ENCODE measurements at places on chromosomes 16 and 17.

DNA sequence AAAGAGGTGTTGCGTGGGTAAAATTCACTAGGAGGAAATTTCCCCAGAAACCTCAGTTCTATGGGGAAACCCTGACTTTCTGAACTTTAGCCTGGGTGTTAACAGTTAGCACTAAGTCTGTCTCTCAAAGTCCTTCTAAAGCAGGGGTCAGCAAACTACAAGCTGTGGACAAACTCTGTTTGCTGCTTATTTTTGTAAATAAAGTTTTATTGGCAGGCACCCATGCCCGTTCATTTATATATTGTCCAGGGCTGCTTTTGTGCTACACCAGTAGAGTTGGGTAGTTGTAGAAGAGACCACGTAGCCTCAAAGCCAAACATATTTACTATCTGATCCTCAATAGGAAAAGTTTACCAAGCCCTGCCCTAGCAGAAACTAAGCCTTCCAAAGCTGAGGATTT lies 159.7 kb downstream of the USP31 start:
- no peak for DNase-seq

DNA sequence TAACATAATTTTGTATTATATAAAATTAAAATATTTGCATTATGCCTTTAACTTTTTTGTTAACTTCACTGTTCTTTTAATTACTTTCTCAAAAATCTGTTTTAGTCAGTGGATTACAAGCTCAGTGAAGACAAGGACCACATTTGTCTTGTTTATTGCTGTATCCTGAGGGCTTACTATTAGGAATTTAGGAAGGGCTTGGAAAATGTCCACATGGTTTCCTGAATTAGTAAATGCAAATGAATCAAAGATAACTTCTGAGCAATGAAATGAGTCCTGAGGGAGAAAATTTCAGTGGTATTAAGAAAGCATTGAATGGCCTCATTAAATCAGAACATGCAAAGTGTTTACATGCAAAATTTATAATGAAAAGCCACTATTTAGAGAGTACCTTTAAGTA lies 1293.2 kb upstream of the GOT2 start:
- no peak for DNase-seq

GRCh38 chr17:15038656-15039055 lies 226.5 kb downstream of the PMP22 start:
- no peak for DNase-seq

- no peak for DNase-seq
Measured at GRCh38 chr17:48043176-48043575, 5.0 kb upstream of the NFE2L1 start.

GRCh38 chr16:12757546-12757945 lies 46.1 kb downstream of the CPPED1 start:
- no peak for DNase-seq

DNA sequence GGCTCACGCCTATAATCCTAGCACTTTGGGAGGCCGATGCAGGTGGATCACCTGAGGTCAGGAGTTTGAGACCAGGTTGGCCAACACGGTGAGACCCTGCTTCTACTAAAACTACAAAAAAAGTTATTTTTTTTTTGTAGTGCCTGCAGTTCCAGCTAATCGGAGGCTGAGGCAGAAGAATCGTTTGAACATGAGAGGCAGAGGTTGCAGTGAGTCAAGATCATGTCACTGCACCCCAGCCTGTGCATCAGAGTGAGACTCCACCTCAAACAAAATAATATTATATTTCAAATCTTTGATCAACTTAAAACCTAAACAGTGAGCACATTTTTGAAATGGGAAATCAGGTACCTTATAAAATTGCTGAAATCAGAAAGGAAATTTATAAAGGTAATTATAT lies 36.5 kb downstream of the NCOR1 start:
- no peak for DNase-seq

DNA sequence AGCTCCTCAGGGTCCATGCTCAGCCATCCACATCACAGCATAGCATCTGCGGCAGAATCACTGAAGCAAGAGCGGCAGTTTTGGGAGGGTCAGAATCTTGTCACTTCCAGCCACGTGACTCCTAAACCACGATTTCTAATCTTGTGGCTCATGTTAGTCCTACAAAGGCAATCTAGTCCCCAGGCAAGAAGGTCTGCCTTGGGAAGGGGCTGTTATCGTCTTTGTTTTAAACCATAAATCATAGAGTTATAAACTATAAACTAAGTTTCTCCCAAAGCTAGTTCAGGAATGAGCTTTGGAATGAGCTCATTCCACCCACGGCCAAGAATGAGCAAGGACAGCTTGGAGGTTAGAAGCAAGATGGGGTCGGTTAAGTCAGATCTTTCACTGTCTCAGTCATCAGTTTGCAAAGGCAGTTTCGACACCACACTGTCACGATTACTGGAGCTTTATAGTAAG lies 20.8 kb upstream of the DNAH17 start:
- no peak for DNase-seq

GRCh38 chr16:70698901-70699300 lies 13.0 kb upstream of the MTSS2 start:
- DNase-seq = no peak

GRCh38 chr16:4245077-4245791 lies 3.4 kb upstream of the SRL start:
- no peak for DNase-seq

DNA sequence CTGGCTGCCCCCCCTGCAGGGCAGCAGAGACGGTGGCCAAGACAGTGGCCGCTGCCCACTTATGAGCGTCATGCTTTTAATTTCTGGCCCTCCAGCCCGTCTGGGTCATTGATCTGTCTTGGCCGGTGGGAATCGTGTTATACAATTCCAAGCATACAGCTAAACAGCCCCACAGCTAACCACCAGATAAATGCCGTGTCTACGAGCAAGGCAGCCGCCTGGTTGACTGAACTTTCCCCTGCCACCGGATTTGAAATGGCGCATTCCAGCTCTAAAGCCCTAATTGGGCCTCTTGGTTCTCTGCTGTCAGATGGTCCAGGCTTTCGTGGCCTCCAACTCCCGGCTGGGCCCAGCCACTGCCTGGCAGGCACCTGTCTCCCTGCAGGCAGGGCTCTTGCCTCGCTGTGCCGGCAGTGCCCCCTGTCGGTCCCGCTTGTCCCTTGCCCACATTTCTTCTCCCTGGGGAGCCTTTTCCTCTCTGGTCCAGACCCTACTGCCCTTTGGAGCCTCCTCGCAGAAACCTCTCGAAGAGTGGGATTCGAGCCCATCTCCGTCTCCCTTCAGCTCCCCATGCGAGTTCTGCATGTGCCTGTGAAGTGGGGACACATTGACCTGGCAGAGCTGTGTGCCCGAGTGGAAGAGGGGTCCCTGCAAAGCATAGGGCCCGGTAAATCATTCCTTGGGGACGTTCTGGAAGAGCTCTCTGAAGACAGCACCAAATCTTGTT lies 1.8 kb upstream of the RBFOX3 start:
- DNase-seq = peak; percentile 47

DNA sequence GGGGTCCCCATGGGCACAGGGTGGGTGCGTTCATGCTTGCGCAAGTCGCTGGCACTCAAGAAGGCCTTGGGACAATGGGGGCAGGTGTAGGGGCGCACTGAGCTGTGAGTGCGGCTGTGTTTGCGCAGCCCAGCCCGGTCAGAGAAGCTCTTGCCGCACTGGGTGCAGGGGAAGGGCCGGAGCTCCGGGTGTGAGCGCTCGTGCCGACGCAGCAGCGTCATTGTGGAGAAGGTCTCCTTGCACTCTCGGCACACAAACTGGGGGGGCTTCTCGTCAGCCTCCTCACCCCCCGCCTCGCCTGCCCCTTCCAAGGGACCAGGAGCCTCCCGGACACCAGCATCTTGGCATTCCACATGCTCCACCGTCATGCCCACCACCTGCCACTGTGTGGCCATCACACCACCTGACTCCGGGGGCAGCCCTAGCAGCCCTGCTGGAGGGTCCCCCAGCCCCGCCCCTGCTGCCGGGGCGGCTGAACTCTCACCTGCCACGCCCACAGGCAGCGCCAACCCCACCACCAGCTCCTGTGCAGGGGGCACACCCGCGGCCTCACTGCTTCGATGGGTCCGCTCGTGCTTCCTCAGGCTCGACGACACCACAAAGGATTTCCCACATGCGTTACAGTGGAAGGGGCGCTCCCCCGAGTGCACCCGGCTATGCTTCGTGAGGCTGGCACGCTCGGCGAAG lies 12.8 kb downstream of the ZNF668 start:
- no peak for DNase-seq

- DNase-seq = no peak
Measured at GRCh38 chr16:17965133-17965900, 371.2 kb downstream of the NPIPA8 start.

DNA sequence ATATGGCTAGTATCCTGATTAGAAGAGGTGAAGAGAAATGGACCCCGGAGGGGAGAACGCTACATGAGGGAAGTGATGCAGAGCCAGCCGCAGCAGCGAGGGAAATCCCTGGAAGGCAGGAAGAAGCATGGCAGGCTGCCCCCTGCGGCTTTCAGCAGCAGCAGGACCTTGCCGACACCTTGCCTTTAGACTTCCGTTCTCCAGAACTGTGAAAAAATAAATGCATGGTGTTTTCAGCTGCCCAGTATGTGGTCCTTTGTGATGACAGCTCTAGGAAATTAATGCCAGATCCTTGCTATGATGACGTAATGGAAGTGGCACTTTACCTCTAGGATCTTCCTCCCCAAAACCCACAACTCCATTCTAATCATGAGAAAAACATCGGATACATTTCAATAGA lies 9.7 kb upstream of the ZFP1 start:
- DNase-seq = no peak

DNA sequence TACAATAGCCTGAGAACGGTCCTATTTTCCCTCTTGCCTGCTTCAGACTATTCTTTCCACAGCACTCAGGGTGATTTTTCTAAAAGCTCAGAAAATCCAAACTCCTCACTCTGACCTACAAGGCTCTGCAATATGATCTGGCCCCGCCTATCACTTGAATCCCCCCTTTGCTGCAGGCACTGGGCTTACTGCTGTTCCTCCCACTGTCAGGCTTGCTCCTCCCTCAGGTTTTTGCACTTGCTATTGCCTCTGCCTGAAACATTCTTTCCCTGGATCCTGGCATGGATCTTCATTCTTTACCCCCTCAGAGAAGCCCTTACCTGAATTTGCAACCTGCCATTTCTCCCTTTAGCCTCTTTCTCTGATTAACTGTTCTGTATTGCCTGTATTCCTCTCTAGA lies 52.3 kb downstream of the RPGRIP1L start:
- DNase-seq = no peak

DNA sequence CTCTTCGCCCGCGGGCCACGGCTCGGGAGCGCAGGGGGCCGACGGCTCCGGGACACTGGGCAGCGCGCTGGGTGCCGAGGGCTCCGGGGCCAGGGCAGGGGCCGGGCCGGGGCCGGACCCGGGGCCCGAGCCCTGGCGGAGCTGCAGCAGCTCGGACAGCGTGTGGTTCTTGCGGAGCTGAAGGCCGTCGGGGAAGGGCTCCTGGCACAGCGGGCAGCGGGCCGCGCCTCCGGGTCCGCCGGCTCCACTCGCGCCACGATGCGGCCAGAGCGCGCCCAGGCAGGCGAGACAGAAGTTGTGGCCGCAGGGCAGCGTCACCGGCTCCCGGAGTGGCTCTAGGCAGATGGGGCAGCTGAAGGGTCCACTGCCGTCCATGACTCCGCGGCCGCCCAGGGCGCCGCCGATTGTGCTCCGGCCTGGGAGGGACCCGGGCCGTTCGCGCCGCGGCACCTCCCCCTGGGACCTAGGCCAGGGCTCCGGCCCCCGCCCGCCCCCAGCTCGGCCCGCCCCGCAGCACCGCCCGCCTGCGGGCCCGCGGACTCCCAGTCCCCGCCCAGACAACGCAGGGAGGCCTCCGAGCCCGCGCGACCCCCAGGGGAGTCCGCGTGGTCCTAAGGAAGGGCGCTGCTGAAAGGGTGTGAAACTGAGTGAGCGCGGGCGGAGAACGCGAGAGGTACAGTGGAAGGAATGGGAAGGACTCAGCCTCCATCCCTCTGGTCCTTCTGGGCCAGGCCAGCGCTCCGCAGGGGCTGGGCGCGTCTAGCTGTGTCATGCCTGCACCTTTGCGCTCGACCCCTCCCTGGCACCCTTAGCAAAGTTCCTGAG lies at the start of gene TRIM47:
Gene TRIM47 (minus strand): TSS at position 408 of the 825 bp plus-strand sequence. CDS start 33 bp downstream, at position 375.
- peak; percentile 54 for DNase-seq

DNA sequence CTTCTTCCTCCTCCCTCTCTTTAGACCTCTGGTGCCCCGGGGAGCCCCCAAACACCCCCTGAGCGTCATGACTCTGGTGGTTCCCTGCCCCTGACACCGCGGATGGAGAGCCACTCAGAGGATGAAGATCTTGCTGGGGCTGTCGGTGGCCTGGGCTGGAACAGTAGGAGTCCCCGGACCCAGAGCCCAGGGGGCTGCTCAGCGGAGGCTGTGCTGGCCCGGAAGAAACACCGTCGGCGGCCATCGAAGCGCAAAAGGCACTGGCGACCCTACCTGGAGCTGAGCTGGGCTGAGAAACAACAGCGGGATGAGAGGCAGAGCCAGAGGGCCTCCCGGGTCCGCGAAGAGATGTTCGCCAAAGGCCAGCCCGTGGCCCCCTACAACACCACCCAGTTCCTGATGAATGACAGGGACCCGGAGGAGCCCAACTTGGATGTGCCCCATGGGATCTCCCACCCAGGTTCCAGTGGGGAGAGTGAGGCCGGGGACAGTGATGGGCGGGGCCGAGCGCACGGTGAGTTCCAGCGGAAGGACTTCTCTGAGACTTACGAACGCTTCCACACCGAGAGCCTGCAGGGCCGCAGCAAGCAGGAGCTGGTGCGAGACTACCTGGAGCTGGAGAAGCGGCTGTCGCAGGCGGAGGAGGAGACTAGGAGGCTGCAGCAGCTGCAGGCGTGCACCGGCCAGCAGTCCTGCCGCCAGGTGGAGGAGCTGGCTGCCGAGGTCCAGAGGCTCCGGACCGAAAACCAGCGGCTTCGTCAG lies 7.5 kb downstream of the HEXIM2 start:
- DNase-seq = no peak

DNA sequence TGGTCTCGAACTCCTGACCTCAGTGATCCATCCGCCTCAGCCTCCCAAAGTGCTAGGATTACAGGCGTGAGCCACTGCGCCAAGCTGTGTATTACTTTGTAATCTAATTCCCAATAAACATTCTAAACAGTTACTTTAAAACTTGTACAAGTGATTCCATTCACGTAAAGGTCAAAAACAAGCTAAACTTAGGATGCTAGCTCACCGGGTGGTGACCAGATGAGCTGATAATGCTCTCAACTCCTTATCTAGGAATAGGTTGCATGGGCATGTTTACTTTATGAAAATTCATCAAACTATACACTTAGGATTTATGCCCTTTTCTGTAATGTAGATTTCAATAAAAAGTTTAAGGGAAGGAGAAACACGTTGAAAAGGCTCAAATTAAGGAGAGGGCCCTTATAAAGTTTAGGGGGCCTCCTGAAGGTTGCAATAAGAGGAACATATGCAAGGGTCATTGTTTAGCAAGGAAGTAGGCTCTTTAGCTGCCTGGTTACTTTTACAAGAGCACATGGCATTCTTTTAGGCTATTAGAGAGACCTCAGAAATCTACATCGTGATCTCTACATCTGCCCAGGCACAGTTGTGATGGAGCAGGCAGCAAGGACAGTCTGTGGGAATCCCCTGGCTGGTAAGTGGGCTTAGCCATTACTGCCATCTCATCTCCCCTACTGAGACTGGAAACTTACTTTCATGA lies 13.3 kb downstream of the CDR2 start:
- DNase-seq = no peak

GRCh38 chr17:16919663-16920627 lies 52.0 kb downstream of the TNFRSF13B start:
- DNase-seq = no peak

GRCh38 chr17:30379903-30380381 lies 1.2 kb downstream of the CPD start:
- no peak for DNase-seq

GRCh38 chr16:68403704-68404103 lies 44.6 kb downstream of the SMPD3 start:
- no peak for DNase-seq

Data from kidney capillary endothelial cell (primary cell).